Omental fat pad (tissue), 4 donors: ENCODE measurements at places on chromosomes 2 and 18. TPM values are rescaled to one million over a fixed set of nuclear protein-coding genes. Genes with fewer than 3 reads are reported as not detected.

GRCh38 chr2:210302326-210302725 lies 12.6 kb downstream of the MYL1 start:
- no peak for DNase-seq

DNA sequence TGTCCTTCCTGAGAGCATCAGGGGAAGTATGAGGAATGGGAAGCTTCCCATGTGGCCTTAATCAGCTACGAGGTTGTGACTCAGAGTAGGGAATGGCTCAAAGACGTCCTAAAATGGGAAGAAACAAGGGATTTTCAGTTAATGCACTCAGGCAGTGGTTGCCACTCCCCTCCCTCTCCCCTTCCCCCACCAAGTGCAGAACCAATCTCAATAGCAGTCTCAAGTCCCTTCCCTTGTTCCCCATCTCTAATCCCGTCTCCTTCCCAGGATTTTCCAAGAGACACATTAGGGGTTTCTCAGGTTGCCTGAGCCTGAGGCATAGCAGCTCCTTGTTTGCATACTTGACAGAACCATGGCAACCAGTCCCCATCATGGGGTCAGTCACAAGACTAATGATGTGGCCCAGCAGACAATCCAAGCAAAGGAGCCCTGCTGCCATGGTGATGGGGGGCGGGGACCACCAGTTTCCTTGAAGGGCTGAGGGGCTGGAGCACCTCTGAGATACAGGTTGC lies 18.2 kb upstream of the RESP18 start:
- DNase-seq, result no peak

UGT1A8 gene
- total RNA-seq, result not detected

DNA sequence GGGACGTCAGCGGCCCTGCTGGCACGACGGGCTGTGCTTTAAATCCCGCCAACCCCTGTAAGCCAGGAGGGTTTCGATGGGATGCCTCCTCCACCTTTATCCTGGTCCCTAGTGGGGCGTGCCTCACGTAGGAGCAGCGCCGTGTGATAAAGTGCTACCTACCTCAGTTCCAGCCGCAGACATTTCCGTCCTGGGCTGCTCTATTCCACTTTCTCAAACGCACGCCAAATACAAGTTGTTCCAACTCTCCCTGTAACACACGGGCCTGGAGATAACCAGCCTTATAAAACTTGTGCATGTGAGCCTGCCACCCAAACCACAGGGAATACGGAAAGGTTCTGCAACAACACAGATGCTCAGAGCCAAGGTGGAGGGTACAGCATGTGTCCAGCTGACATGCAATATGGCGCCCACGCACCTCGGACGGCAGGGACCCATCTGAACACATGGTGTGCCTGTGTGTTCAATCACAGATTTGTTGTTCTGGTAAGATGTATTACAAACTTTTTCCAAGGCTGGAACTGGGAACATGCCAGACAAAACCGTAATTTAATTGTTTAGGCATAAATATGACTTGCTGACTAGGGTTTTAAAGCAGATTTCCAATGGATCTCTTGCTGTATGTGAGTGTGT lies 47.7 kb downstream of the ZNF516 start:
- no peak for DNase-seq

- no peak for DNase-seq
These were observed 181.3 kb downstream of the IKZF2 start for GRCh38 chr2:212970132-212970531.

DNA sequence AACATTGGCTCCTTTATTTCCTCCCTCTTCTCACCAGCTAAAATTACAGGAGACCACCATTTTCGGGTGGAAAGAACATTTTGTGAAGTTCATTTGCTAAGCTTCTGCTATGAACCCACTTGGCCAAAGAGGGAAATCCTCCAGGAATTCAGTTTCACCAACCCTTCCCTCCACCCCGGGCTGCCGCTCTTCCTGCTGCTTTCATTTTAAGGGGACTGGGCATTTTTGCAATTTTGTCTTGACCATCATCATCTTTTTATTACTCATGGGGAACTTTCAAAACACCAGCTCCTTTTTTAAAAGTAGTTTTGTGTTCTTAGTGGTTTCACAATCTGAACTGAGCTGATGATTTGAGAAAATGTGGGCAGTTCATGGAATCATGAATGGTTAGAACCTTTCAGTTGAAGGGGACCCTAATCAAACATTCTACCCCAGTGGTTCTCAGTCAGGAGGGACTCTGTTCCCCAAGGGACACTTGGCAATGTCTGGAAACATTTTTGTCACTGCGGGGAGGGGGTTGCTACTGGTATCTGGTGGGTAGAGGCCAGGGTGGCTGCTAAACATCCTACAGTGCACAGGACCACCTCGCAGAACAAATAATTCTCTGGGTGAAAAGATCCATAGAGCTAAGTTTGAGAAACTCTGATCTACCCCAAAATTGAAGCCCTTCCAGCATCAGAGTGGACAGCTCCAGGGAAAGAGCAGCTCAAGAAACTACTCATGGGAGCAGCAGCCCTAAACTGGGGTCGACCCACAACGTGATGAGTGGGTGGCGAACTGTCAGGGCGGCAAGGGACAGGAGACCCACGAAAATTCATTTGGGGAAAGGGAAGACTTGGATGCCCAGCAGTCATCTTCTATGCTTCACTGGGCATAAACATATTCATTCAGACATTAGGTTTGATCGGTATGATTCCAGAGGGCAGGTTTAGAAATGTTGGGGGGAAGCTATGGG lies 92.9 kb downstream of the ACKR3 start:
- DNase-seq, result no peak

GRCh38 chr2:9710311-9710710 lies 79.5 kb upstream of the YWHAQ start:
- DNase-seq, result no peak

GRCh38 chr2:121771976-121772742 lies 16.7 kb downstream of the TSN start:
- DNase-seq, result no peak

GRCh38 chr18:24075767-24076597 lies 61.4 kb downstream of the TTC39C start:
- no peak for DNase-seq

ZDBF2 gene
- total RNA-seq, result 8.4 TPM

DLX1 gene
- not detected for total RNA-seq

SP5 gene
- total RNA-seq, result not detected

GRCh38 chr2:232949016-232949415 lies 64.0 kb downstream of the NGEF start:
- no peak for DNase-seq

- no peak for DNase-seq
These were observed 617.0 kb downstream of the LRP1B start for GRCh38 chr2:141513853-141514252.

DNA sequence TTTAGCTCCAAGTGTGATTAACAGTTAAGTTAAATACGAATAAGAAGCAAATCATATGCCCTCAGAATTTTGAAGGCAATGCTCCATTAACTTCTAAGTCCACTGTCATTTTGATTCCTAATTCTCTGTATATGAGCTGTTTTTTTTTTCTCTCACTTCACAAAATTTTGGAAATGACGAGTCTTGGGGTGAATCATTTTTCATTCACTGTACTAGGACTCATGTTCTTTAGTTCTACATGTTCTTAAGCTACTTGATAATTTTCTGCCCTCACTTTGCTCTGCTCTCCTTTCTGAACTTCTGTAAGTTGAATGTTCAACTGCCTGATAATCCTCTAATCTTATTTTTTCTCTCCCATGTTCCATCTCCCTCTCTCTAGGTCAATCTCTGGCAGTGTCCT lies 141.0 kb downstream of the THADA start:
- DNase-seq, result no peak

TXNDC2 gene
- total RNA-seq, result not detected

DNA sequence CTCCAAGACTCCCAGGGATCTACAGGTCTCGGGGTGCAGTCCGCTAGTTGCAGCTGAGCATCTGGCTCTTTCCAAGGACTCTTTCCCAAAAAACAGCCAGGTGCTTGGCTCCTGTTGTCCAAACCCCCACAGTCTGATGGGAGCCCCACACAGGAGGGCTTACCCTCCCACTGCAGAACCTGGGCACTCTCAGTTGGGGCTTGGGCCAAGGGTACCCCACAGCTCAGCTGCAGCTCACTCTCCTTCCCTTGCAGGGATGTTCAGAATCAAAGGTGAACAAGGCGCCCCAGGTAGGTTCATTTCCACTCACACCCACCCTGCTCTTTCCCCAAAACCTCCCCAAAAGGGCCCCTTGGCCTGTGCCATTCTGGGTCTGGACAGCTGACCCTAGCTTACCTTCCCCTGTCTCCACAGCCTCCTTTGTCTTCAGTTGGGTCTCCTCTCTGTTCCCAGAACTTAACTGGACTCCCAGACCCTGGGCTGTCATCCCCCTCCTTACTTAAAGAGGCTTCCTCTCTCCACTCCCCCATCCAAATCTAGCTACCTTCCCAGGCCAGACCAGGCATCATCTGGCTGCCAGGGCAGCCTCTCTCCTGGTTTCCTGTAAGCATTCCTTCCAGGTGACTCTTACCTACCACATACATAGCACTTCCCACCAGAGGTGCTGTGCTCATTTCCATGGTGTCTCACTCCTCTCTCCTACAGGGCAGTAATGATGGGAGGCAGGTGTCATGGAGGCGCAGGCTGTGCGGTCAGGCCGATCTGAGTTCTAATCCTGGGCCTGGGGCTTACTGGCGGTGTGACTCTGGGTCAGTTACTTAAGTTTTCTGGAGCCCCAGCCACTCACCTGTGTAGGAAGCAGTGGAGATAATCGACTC lies 29.5 kb downstream of the MARCO start:
- no peak for DNase-seq

DAW1 gene
- not detected for total RNA-seq

GRCh38 chr2:201182650-201183364 lies at the start of gene CASP10:
Gene CASP10, plus strand, starts transcription at chr2:201183141. Its CDS starts 2,637 bp downstream, at chr2:201185778.
- no peak for DNase-seq

WNT10A gene
- not detected for total RNA-seq

PPP3R1 gene
- 37.0 TPM for total RNA-seq

DNA sequence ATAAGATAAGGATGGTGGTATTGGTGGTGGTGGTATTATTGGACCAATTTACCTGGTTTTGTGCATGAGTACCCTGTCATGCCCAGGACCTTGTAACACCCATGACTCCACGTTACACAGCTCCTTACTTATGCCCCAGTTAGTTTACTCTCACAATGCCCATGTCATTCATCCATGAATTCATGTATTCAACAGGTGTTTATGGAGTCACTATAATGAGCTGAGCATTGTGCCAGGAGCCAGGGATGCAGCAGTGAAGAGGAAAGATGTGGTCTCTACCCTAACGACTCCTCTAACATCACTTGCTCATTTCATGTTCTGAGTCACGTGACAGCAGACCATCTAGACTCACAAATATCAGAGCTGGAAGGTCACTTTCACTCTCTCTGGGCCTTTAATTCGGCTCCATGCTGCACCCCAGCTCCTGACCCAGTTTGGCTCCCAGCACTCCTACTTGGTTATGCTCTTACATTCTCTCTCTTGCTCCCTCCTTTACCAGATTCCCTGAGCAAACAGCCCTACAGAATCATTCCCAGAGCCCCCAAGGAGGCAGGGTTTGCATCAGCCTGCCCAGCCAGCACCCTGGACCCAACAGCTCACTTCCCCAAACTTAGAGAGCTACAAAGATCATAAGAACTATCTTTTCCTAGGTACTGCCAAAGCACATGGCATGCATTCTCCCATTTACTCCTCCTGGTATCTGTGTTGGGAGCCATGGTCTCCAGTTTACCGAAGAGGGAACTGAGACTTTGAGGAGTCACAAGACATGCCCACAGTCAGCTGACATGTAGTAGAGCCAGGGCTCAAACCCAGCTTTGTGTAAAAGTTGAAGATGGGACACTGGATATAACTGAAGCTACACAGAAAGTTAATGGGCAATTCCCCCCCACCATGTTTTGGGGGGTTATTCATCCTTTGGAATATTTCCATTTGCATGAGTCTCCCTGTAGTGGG lies 449.9 kb downstream of the LRATD1 start:
- DNase-seq, result no peak

GRCh38 chr2:200306931-200307723 lies 634 bp downstream of the SPATS2L start:
- no peak for DNase-seq

TCF7L1 gene
- total RNA-seq, result 14.0 TPM

DNA sequence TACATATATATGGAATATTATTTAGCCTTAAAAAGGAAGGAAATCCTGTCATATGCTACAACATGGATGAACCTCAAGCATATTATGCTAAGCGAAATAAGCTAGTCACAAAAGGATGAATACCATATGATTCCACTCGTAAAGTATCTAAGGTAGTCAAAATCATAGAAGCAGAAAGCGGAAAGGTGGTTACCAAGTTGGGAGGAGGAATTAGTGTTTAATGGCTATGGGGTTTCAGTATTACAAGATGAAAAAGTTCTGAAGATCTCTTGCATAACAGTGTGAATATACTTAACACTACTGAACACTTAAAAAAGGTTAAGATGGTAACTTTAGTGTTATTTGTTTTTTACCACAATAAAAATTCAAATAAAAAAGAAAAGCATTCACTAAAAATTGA lies 99.0 kb downstream of the MGAT5 start:
- no peak for DNase-seq

MAP4K4 gene
- total RNA-seq, result 199 TPM

- DNase-seq, result no peak
These were observed 166.2 kb downstream of the INHBB start for GRCh38 chr2:120511947-120512710.

ANKRD30B gene
- not detected for total RNA-seq

DNA sequence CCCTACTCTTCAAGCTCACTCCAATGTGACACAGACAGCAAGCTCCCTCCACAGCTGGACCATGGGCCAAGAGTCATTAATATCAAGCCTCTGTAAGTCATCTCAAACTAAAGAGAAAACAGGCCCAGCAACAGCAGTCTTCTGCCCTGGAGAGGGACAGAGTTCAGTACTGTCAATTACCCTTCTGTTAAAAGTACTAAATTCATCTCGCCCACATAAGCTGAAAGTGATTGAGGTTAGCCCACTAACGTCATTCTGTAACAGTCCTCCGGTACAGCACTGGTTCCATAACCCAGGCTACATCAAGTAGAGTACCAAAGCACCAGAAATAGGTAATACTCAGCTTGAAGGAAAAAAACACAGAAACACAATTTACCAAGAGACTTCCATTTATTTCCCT lies 25.9 kb downstream of the THADA start:
- no peak for DNase-seq

DNA sequence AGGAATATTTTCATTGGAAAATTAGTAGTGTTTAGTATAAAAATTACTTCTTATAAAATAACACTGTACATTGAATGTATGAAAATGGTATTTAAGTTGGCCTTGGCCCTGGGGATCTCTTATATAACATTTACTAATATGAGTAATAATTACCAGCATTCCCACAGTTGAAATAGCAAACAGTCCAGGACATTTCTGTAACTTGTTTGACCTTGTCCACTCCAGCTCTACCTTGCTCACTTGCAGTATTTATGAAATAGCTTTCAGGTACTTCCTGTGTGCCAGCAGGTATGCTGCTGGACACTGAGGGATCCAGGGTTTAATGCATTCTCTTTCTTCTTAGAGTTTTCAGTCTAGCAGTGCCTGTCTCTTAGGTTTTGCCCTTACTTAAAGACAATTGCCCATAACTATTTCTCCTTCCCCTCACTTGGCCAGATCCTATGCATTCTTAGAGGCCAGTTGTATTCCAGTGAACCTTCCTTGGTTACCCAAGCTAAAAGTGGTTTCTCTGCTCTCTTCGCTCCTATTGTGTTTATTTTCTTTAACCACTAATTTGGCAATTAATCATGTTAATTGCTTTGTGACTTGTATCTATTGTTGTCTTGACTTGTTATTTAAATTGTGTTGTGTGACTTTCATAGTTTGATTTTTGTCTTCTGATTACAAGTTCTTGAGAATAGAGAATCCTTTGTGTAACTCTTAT lies 25.9 kb downstream of the BABAM2 start:
- DNase-seq, result no peak

SNTG2 gene
- total RNA-seq, result 4.5 TPM

GRCh38 chr2:195473862-195474261 lies 183.2 kb upstream of the SLC39A10 start:
- no peak for DNase-seq
